ENCODE measurements at places on chromosomes 11 and 22.
A peak's percentile ranks its signal among the peaks of the same experiment; 100 is the strongest.

DNA sequence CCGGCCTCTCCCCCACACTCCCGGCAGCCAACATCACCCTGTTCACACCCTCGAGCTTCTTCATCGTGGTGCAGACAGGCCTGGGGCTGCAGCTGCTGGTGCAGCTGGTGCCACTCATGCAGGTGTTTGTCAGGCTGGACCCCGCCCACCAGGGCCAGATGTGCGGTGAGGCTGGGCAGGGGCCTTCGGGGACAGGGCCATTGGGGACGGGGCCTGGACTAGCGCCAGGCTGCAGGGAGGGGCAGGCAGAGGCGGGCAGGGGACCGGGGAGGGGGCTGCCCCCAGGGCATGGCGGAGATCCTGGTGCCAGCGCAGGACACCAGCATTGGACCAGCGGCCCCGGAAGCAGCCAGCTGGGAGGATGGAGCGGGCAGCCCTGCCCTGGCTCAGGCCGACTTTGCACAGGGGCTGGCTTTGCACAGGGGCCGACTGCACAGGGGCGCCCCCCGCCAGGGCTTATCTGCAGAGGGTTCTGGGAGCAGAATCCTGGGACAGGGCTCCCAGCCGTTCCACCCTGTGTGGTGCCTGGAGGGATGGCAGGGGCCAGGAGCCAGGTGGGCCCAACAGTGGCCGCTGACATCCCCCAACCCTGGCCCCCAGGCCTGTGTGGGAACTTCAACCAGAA is 8.6 kb downstream of the MUC5B start:
- no peak for DNase-seq

DNA sequence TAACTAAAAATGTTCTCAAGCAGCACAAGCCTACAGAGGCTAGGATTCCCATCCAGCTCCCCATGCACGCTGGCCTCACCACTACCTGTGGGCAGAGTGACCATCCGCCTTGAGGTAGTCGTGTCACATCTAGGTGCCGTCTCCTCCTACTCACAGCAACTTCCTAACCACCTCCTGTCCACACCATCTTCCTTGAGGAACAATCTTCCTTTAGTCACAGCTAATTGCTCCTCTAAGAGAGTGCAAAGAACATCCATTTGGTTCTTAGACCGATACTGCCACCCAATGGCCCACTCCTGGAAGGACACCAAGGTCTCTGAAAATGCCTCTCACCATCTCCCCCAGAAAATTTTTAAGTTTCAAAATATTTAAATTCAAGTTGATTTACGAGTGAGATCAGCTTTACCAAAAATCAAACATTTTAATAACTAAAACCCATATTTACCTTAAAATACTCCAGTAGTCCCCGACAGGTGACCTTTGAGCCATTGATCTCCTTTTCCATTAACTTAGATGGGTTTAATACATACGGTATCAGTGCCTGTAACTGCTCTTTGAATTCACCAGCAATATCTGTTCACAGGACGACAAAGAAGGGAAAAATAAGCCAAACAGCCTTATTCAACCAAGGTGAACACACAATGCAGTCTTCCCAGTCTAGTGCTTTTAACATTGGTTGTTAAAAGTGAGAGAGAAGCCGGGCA is 21.7 kb upstream of the PLAAT3 start:
- peak; percentile 32 for DNase-seq

- no peak for DNase-seq
Measured at GRCh38 chr11:87353771-87354345, 316.1 kb downstream of the TMEM135 start.

GRCh38 chr11:67119585-67120391 is 725 bp downstream of the KDM2A start:
- no peak for DNase-seq

GRCh38 chr11:35354644-35355043 is 64.7 kb downstream of the SLC1A2 start:
- DNase-seq: no peak

- no peak for DNase-seq
Measured at GRCh38 chr22:50714631-50715179, 23.3 kb upstream of the ACR start.

- no peak for DNase-seq
Measured at GRCh38 chr11:83948200-83948599, 662.0 kb upstream of the CCDC90B start.
